ENCODE measurements at places on chromosomes 4 and X.
A peak's percentile ranks its signal among the peaks of the same experiment; 100 is the strongest.

- no peak for DNase-seq
Observed at GRCh38 chrX:18828832-18829404, 121.5 kb downstream of the PPEF1 start.

GRCh38 chrX:20315140-20315539, 48.4 kb upstream of the RPS6KA3 start:
- no peak for DNase-seq

GRCh38 chr4:53688186-53688790, 97.0 kb upstream of the LNX1 start:
- peak; percentile 99 for DNase-seq

GRCh38 chr4:116899561-116899960, 185.8 kb downstream of the TRAM1L1 start:
- no peak for DNase-seq

DNA sequence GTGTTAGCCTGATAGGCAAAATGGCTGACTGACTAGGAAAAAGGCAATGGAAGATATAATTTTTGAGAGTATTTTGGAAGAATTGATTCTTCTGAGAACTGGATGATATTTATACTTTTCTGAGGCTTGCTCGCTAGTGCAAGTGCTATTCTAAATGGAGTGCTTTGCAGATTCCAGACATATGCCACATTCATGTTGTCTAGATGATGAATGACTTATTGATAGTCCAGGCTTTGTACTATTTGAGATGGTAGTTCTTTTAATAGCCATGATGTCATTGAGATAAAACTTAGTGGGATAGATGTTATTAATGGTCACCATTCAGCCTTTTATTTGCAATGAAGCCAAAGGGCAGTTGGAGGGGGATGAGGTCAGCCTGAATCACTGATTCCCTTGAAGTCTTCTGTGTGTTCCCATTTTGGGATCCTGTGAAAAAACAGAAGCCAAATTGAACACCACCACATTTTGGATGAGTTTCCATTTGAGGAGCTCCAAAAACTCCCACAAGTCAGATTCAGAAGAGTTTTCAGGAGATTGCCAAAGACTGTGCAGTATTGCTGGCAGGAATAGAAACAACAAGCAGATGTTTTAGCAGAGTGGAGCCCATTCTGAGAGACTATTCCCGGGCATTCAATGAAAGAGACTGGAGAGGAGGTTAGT, 184.1 kb downstream of the IL1RAPL2 start:
- no peak for DNase-seq

DNA sequence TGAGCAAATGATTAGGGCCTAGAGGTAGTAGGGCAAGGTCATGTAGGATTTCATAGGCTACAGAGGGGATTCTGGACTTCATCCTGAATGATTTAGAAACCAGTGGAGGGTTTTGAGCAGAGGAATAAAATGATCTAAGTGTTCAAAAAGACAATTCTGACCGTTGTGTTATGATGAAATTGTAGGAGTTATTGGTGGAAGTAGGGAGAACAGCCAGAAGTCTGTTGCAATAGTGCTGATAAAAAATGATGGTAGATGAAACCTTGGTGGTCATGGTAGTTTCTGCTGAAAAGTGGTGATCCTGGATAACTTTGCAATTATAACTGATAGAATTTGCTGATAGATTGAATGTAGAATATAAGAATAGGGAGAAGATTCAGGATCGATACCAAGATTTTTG, 60.2 kb downstream of the MID1IP1 start:
- DNase-seq, result no peak

DNA sequence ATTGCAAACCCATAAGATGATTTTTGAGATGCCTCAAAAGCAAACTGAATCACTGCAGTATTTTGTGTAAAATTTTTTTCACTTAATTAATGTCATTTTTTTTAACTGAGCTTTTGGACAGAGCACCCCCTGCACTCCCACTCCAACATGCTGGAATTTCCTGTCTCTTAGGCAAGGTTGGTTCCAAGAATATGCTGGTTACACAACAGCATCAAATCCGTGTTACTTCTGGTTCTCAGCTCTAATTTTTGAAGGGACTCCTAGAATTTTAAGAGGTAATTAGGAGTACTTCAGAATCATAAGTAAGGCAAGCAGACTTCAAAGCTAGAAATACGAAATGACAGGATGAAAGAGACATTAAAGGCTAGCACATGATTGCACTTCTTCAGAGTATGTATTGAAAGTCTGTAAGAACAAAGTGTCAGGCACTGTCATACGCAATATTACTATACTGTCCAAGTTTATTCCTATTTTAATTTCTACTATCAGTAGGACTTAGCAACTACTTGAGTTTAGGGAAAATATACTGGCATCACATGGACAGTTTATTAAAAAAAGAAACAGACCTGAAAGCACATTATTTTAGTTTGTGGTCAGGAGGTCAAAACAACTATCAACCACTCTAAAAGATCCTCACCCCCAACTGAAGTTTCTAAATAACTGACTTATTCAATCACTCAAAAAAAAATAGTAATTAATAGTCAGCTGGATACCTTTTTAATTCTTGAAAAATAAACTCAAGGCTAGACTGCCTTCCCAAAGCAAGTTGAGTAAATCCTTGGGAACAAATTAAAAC, 1.6 kb upstream of the JCHAIN start:
- DNase-seq, result no peak

- no peak for DNase-seq
Observed at GRCh38 chr4:47669946-47670345, 167.9 kb downstream of the CORIN start.

DNA sequence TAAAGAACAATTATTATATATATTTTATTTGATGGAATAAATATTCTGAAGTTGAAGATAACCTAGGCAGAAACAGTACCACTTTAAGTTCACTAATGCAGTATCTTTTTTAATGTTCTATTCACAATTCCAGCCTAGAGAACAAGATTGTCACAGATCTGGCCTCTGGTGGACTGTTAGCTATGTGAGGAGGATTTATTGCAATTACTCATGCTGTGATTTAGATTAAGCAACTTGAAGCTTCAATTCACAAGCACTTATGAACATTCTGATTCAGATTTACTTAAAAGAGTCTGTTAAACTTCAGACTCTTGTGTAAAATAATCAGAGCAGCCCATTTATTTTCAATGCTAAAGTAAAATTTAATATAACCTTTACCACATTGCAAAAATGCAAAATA, 1489.8 kb downstream of the STIM2 start:
- DNase-seq, result peak; percentile 28

GRCh38 chrX:150547375-150548115, 20.9 kb upstream of the MTM1 start:
- DNase-seq, result no peak

- DNase-seq, result no peak
Observed at GRCh38 chrX:124373348-124373747, 27.0 kb downstream of the SH2D1A start.

GRCh38 chr4:180028682-180029081, 2214.5 kb upstream of the TENM3 start:
- DNase-seq, result no peak

DNA sequence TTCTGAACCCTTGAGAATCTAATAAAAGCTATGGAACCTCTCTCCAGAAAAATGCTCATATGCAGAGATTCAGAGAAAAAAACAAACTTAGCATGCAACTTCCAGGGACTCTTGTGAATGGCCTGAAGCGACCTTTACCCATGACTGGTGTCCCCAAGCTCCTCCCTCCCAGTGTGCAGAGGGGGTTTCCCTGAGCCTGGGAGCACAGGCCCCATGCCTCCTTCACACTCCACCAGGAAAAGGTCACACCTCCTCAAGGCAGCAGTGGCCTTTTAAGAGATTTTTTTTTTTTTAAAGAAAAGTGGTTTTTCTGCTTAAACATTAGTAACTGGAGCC, 13.3 kb upstream of the UBA6 start:
- DNase-seq, result no peak

GRCh38 chr4:93303440-93303839, 525.1 kb upstream of the ATOH1 start:
- no peak for DNase-seq

- DNase-seq, result no peak
Observed at GRCh38 chr4:74423104-74423503, 21.8 kb upstream of the AREG start.

DNA sequence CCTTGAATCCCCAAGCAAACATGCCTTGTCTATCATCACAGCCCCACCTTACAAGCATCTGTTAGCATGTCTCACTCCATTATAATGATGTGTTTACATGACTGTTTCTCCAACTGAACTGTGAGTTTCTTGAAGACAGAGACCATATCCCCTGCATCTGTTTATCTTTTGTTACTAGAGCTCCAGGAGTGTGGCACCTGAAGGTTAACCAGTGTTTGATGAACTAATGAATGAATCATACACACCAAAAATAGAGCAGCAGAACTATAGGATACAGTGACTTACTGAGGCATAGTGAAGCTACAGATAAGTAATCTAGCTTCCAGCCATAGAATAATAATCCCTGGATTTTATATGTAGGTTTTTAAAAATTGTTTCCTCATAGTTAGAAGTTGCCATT, 331.0 kb downstream of the PCDH7 start:
- DNase-seq, result no peak

DNA sequence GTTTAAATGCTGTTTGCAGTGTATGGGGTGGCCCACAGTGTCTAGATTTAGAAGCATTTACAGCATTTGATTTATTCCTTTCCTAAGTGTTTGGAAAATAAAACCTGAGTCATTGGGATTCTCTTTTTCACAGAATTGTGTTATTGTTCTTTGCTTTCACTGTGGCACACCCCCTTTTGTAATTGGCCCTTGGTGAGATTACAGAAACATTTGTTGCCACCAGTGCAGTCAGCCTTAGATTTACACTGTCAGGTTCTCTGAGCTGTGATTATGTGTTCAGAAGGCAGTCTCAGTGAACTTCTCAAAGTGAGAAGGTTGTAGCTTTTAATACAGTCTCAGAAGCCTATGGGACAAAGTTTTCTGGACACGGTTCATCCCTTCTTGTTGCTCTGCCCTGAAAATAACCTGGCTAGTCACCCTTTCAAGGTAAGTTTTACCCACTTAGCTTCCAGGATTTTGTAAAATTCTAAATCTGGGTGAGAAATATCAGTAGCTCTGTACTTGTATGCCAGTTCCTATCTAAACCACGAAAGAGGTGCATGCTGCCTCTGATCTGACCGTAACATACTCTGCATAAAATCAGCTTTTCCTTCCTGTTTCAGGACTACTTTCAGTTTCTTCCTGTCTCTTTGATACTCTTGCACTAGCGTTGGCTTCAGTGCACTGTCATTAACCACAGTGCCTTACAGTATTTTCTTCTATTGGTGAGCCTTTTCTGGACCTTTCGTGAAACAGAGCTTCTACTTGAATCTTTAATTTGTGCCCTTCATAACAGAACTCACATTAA, 12.6 kb downstream of the RUFY3 start:
- no peak for DNase-seq

GRCh38 chr4:81049907-81050306, 19.4 kb downstream of the BMP3 start:
- DNase-seq, result no peak

DNA sequence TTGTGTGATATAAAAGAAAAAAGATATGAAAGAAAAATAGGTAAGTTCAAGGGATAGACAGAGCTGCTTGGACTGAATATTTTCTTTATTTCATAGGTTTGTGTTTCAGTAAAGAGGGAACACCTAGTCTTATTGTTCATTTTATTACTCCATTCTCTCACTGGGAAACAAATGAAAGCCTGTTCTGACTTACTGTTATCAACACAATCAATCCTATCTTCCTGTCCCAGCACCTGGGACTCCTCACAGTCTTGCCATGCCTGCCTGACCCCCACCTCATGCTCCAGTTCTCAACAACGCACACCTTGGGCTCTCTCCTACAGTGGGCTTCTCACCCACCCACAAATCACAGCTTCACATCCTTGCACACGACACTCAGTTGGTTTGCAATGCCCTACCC, 189.5 kb downstream of the PRDM5 start:
- no peak for DNase-seq

GRCh38 chrX:23749576-23749975, 6.5 kb upstream of the ACOT9 start:
- no peak for DNase-seq

Measured in GM04504 (cell line).